Calu3 (cell line): ENCODE measurements at places on chromosomes 16 and 17.

GRCh38 chr16:67393111-67393787, at the start of gene TPPP3:
Gene TPPP3 (minus strand): TSS chr16:67393498. CDS start chr16:67391111, 2,387 bp downstream.
- peak; percentile 94 for DNase-seq

DNA sequence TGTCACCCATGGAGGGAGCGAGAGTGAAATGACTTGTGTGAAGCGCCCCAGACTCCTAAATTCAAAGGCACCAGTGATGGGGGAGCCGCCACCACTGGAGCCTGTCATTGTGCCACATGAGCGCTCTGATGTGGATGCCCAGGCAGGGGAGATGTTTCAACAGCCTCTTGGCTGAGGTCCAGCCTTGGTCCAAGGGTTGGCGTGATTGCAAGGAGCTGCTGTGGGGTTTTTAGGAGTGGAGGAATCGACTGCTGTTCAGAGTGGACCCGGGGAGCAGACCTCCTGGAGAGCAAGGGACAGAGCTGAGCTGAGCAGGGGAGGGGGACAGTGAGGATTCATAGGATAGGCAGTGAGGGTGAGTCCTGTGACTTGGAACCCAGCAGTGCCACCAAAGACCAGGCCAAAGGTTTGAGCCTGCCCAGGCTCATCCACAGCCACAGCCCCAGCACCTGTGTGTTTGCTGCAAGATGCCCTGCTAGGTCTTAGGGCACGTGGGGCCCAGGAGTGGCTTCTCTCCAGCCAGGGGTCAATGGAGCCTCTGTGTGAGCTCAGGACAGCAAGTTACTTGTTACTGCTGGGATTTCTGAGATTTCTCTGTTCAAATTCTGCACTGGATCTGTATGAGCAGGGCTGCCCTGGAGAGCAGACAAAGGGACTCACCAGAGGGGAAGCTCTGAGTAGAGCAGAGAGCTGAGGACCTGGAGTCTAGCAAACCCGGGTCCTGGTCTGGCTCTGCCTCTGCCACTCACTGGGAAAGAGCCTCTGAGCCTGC, 20.3 kb downstream of the RHBDL3 start:
- DNase-seq: no peak

DNA sequence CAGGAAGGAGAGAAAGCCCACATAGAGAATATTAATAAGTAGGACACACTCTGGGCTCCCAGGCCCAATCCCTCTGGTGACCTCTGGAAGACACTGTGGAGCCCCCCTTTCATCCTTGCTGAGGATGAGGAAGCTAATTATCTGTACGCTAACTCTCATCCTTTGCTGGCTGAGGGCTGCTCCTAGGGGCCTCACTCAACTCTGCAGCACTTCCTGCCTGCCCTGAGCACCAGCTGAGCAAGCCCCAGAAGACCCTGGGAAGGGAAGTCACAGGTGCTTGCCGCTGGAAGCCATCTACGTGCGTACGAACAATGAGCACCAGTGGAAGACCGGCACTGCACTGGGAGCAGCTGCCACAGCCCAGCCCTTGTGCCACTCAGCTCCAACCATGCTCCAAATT, 145.8 kb upstream of the CDH5 start:
- no peak for DNase-seq

GRCh38 chr17:65058146-65058545, 1.6 kb upstream of the GNA13 start:
- DNase-seq: no peak

DNA sequence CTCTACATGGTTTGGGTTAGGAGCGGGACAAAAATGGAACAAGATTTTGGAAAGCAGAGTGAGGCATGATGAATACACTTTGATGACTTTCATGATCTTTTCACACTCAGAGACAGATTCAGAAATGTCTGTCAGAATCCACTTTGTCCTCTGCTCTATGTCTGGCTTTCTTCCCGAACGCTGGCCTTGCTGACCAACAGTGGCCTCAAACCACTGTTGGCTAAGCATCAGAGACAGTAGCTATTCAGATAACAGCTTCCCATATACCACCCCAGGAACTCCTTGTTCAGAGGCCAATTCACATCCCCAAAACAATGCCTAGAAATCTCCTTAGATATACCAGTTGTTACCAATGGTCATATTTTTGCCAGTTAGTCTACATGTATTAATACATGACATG, 40.9 kb downstream of the FBXL20 start:
- DNase-seq: no peak

- peak; percentile 95 for DNase-seq
Observed at GRCh38 chr16:67173808-67174705, 3.7 kb downstream of the NOL3 start.

GRCh38 chr16:31334934-31335333, 20.0 kb upstream of the ITGAX start:
- no peak for DNase-seq
